ENCODE measurements at places on chromosomes 2 and 18. TPM values are rescaled to one million over a fixed set of nuclear protein-coding genes. Genes with fewer than 3 reads are reported as not detected.

GRCh38 chr2:78978340-78978739 is 47.2 kb upstream of the REG3G start:
- DNase-seq, result no peak

DNA sequence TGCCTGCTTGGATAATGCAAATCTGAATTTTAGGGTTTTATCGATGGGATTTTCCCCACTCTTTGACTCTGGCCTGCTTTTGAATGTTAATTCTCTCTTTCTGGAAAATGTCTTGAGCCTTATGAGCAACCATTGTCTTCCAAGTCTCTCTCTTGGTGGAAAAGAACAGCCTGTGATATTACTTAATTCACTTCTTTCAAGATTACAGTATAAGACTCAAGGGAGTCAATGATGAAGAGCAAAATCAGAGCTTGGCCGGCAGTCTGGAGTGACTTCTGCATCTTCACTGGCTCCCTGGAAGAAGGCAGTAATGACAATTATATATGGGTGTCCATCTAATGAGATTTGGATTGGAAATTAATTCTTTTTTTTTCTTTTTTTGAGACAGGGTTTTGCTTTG is 122.9 kb upstream of the ZEB2 start:
- no peak for DNase-seq

DNA sequence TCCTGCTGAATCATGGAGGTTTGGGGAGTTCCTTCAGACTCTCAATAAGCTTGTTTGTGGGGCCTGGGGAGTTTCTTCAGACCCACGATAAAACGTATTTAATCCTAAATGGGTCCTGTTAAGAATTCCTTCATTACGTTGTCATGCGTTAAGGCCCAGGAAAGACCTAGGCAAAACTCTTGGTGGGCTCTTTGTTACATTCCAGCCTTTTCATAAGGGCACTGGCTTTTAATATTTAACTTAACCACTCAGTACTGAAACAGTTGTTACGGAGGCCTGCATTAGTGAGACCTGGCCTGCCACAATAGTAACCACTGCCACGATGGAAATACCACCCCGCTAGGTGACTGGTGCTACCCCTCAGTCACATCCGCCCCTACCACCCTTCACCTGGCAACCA is 17.5 kb upstream of the BIN1 start:
- no peak for DNase-seq

GRCh38 chr2:135265960-135266490 is 213.9 kb downstream of the RAB3GAP1 start:
- DNase-seq, result no peak

DNA sequence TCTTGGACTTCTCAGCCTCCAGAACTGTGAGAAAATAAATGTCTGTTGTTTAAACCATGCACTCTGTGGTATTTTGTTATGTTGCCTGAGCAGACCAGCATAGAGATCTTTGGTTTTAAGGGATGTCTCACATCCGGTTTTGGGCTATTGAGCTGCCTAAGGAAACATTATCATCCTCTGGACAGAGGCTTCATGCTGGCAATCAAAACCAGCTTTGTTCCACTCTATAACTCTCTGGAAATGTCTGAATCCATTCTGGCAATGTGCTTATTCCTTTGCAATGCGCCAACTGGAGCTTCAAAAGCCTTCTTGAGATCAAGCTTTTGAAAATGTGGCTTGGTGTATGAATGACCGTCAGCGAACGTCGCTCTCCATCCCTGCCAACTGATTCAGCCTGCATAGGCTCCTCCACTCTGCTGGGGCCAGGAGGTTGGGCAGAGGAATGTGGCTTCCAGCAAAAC is 183.6 kb upstream of the MGAT5 start:
- no peak for DNase-seq

Gene C2orf15
- total RNA-seq, result 1.5 TPM

GRCh38 chr2:185137700-185138099 is 539.4 kb downstream of the ZNF804A start:
- no peak for DNase-seq

Gene APCDD1
- 33.4 TPM for total RNA-seq

DNA sequence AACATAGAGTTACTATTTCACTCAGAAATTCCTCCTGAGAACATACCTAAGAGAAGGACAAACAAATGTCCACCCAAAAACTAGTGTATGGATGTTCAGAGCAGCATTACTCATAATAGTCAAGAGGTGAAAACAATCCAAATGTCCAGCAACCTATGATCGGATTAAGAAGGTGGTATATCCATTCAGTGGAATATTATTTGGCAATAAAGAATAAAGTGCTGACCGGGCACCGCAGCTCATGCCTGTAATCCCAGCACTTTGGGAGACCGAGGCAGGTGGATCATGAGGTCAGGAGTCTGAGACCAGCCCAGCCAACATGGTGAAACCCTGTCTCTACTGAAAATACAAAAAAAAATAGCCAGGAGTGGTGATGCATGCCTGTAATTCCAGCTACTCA is 182.8 kb upstream of the AGAP1 start:
- no peak for DNase-seq

Gene GRP
- total RNA-seq, result 1.7 TPM

DNA sequence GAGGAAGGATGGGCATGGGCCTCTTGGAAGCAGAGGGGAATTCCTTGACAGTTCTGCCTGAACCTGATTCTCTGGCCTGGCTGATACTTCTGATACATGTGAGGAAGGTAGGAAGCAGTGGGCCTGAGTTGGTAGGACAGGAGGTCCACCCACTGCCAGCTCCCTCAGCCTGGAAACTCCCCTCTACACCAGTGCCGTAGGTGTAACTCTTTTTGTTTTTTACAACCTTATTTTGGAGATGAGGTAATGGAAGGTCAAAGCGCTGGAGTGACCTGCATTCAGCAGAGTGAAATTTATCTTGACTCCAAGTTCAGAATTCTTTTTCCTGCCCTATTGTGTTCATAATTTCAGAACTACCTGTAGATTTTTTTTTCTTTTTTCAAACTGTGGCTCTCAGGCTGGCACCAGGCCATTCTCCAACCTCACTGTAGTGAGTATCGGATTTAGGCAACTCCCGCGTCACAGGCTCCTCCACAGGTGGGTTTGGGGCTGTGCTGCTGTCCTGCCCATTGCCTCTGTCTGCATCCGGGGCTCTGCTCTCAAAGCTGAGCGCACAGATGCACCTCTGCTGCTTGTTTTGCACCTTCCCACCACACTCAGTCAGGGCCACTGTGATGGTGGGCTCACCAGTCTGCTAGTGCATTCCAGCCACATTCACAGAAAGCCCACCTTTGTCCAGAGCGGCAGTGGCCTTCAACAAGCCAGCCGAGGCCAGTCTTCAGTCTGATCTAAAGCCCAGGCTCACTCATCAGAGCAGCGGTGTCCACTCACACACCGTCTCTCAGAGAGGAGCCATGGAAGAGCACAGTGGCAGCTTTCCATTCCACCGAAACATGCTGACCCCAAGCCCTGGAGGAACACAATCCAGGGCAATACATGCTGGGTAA is 87.2 kb downstream of the UXS1 start:
- no peak for DNase-seq
